Hypothalamus (tissue), 51 donors: ENCODE measurements at places on chromosomes 1 and 21.

DNA sequence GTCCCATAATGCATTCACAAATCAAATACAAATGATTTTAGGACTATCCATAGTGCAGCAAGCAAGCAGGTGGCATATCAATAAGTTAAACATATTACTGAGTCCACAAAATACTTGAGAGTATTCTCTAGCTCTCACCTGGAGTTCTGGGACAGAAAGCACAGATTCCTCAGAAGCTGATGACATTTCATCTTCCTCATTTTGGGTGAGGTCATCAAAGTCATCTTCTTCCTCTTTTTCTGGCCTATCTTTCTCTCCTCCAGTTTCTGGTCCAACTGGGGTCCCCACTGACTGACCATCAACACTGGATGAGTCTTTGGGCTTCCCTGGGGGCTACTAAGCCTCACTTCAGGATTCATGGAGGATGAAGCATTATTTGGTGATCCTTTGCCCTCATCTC lies 38.9 kb downstream of the YY1AP1 start:
- DNase-seq, result no peak

DNA sequence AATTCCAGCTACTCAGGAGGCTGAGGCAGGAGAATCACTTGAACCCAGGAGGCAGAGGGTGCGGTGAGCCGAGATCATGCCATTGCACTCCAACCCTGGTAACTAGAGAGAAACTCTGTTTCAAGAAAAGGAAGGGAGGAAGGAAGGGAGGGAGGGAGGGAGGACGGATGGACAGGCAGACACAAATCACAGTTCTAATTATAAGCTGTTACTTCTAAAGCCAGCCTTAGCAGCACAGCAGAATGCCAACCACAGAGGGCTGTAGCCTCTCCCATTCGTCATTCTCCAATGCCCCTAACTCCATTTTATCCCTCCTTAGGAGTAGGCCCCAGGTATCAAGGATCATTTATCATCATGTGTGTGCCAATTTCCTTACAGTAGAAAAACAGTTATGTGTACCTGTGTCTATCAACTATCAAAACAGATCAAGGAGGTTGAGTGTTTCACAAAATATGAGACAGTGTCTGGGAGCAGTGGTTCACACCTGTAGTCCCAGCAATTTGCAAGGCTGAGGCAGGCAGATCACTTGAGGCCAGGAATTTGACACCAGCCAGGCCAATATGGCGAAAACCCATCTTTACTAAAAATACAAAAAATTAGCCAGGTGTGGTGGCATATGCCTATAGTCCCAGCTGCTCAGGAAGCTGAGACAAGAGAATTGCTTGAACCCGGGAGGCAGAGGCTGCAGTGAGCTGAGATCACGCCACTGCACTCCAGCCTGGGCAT lies 19.1 kb downstream of the USP48 start:
- DNase-seq, result no peak

DNA sequence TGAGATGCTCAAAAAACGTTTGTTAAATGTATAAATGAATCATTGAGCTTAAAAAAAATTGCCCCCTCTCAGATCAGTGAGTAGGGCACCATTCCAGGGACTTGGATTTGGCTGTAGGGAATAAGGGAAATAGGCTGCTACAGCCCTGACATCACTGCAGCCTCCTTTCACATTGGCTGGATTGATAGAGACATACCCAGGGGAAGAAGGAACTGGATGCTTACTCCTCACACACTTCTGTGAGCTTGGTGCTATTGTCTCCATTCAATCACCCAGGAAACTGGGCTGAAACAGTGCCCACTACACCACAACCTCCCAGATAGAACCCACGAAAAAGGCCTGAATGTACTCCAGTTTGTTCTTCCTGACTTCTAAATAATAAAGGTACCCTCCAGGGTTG lies 87.2 kb downstream of the TGFBR3 start:
- DNase-seq, result no peak

- no peak for DNase-seq
Observed at GRCh38 chr21:21183092-21183491, 184.9 kb downstream of the NCAM2 start.

DNA sequence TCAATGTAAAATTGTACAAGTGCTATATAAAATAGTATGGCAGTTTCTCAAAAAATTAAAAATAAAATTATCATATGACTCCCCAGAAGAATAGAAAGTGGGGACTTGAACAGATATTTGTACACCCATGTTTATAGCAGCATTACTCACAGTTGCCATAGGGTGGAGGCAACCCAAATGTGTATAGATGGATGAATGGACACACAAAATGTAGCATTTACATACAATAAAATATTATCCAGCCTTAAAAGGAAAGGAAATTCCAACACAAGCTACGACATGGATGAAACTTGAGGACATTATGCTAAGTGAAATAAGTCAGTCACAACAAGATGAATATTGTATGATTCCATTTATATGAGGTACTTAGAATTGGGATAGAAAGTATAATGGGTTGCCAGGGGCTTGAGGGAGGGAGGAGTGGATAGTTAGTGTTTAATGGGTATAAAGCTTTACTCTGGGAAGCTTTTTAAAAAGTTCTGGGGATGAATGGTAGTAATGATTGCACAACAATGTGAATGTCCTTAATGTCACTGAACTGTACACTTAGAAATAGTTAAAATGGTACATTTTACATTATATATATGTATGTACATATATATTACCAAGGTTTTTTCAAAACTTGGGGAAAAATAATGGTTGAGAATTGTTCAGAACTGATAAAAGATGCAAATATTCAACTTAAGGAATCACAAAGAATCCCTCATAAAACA lies 53.0 kb upstream of the ADORA3 start:
- no peak for DNase-seq
